A549 treated with CORT108297 at 1 μM for 4 hours (cell line): ENCODE measurements at places on chromosomes 3 and 15. TPM values are rescaled to one million over a fixed set of nuclear protein-coding genes. Genes with fewer than 3 reads are reported as not detected.

RASGRF1 gene
- 0.23 to 0.43 TPM (median 0.33 TPM) in 5 replicates for total RNA-seq

MAGEF1 gene
- total RNA-seq, result 27.7 to 32.0 TPM (median 30.0 TPM) in 5 replicates

PTH1R gene
- 0.51 to 1.1 TPM (median 0.67 TPM) in 5 replicates for total RNA-seq

EEF1AKMT4 gene
- 9.9 to 14.1 TPM (median 12.6 TPM) in 5 replicates for total RNA-seq

SHQ1 gene
- 17.3 to 20.2 TPM (median 17.5 TPM) in 5 replicates for total RNA-seq

SYNPR gene
- total RNA-seq, result not detected in 5 replicates

THRB gene
- total RNA-seq, result 1.1 to 1.7 TPM (median 1.2 TPM) in 5 replicates

GPR149 gene
- total RNA-seq, result not detected in 5 replicates
